ENCODE measurements at places on chromosomes 1 and 21.

DNA sequence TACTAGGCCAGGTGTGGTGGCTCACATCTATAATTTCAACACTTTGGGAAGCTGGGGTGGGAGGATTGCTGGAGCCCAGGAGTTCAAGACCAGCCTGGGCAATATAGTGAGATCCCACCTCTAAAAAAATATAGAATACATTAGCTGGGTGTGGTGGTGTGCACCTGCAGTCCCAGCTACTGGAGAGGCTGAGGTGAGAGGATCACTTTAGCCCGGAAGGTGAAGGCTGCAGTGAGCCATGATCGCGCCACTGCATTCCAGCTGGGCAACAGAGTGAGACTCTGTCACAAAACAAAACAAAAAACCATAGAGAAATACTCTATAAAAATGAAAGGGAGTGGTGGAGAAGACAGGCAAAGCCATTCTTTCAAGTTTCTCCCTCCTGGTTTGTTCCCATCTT is 62.1 kb downstream of the EYA3 start:
- no peak for DNase-seq

GRCh38 chr21:44702973-44703730 is 6.2 kb downstream of the KRTAP10-12 start:
- peak; percentile 96 for DNase-seq

- no peak for DNase-seq
These were observed 56.5 kb downstream of the SDC3 start for GRCh38 chr1:30852026-30852425.

DNA sequence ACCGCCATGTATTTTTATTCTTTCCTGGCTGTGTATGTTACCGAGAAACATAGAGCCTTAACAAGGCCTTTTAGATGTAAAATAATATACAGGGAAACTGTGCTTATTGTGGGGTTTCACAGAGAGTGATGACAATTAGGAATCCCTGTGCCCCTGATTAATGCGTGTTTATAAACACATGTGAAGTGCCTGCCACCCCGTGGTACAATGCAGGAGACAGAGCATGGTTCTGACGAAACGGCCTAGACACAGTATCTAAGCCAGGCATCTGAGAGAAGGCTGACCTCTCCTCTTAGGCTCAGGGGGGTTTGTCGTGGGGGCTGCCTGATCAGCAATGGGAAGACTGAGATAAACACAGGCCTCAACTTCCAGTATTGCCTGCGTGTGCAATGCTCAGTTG is 200.0 kb downstream of the AJAP1 start:
- no peak for DNase-seq

DNA sequence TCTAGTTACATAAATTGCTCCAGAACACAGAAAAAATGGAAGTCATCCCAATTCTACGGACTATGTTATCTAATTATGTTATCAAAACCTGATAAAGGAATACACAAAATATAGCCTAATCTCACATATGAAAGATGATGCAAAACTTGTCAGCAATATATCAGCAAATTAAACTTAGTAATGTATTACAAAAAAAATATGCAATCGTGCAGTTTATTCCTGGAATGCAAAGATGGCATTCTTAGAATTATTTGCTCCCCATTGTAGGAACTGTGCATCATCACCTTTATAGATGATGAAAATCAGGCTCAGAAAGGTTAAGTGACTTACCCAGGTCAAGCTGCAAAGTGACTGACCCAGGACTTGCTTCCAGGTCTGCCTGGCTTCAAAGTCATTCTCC is 7.8 kb downstream of the FOXE3 start:
- DNase-seq = no peak

- DNase-seq = no peak
These were observed 233.4 kb upstream of the FGGY start for GRCh38 chr1:59063501-59063900.

DNA sequence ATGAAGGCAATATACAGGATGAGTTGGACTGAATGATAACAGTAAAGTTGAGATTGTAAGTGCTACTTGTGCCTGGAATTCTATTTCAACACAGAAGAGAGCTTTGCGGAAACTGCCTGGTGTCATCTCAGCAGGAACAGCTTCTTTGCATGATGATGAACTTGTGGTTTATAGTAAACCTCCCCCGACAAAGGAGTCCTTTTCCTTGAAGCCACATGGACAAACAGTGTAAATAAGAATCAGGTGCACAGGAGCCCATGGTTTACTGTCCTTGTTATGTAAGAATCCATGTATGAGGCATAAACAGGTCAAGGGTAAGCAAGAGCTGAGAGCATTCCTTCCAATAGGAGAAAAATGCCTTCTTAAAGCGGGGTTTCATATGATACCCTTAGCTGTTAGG is 66.2 kb downstream of the PCNX2 start:
- no peak for DNase-seq
